ENCODE measurements at places on chromosomes 16 and 17.

- no peak for DNase-seq
Measured at GRCh38 chr16:13992322-13992721, 72.4 kb downstream of the ERCC4 start.

GRCh38 chr17:50833510-50834428 lies 1.6 kb upstream of the WFIKKN2 start:
- DNase-seq: no peak

- DNase-seq: no peak
Measured at GRCh38 chr16:19235886-19236285, 49.6 kb upstream of the CLEC19A start.

DNA sequence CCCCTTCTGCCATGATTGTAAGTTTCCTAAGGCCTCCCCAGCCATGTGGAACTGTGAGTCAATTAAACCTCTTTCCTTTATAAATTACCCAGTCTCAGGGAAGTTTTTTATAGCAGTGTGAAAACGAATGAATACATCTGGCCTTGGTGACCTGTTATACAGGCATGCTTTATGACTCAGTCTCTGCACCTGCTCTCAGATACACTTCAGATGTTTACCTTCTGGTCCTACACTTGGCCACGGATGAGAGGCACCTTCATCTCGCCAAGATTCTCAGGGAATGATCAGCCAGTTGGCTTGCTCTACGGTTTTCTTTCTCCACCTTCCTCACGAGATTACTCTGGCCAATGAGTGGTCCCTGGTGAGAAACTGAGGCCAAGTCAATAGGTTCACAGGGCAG lies 304.7 kb downstream of the CA10 start:
- no peak for DNase-seq

GRCh38 chr17:17545031-17545820 lies 46.3 kb downstream of the PEMT start:
- DNase-seq: no peak

DNA sequence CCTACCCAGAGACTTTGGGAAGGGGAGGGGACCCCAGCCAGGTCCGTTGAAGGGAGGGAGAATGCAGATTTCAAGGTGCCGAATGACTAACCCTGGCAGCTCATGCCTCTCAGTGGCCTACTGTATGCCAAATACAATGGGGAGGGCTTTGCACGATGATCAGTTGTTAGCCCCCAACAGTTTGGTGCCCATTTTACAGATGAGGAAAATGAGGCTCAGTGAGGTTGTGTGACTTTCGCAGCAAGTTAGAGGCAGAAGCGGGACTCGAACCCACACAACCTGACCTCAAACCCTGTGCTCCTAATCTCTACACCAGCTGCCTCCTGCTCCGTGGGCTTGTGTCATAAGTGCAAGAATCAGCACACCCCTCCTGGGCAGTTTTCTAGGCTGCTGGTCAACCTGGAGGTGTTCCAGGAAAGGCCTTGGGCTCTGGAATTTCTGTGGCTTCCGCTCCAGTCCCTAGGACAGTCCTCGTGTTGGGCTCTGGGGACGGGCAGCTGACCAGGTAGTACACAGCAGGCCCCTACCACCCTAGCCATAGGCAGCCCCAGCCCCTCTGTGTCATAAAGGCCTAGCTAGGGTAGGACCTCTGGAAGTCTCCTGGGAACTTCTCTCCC lies 11.9 kb upstream of the NAGPA start:
- no peak for DNase-seq

GRCh38 chr17:55177159-55177854 lies 87.5 kb upstream of the HLF start:
- DNase-seq: no peak

DNA sequence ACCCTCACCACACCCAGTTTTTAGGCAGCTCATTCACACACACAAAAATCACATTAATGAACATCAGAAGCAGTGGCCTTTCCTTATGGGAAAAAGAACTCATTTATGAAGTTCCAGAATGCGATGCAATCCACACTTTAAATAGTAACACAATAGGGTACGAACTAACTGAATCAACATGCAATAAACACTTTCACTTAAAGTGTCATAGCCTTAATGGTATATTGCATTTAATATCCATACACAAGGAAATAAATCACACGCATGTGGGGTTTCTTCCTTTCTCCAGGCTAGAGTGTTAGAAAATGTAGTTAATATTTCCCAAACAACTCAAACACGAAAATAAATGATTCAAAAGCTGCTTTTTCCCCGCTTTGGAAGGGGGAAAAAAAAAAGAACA lies 19.7 kb downstream of the ADCY9 start:
- DNase-seq: no peak

Data from stimulated activated CD4-positive, alpha-beta T cell treated with anti-CD3 and anti-CD28 coated beads, Interleukin-1b, Interleukin-23, amount 100 ng/mL, for 1 hour (primary cell).